Activated gamma-delta T cell (primary cell): ENCODE measurements at places on chromosomes 1 and 21.

DNA sequence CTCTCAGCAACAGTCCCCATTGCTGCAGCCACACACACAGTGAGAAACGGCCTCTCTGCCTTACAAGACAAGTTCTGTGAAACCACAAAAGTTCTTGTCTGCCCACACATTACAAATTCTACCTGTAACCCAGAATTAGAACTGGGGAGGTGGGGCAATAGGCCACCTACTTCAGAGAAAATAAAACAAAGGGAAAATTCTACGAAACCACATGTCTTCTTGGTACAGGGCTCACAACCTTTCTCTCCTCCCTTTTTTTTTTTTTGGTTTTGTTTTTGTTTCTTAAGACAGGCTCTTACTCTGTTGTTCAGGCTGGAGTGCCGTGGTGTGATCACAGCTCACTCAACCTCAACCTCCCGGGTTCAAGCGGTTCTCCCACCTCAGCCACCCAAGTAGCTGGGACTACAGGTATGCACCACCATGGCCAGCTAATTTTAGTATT is 30.2 kb downstream of the LPAR3 start:
- no peak for DNase-seq

- DNase-seq: no peak
Measured at GRCh38 chr1:154784924-154785531, 85.1 kb downstream of the KCNN3 start.

DNA sequence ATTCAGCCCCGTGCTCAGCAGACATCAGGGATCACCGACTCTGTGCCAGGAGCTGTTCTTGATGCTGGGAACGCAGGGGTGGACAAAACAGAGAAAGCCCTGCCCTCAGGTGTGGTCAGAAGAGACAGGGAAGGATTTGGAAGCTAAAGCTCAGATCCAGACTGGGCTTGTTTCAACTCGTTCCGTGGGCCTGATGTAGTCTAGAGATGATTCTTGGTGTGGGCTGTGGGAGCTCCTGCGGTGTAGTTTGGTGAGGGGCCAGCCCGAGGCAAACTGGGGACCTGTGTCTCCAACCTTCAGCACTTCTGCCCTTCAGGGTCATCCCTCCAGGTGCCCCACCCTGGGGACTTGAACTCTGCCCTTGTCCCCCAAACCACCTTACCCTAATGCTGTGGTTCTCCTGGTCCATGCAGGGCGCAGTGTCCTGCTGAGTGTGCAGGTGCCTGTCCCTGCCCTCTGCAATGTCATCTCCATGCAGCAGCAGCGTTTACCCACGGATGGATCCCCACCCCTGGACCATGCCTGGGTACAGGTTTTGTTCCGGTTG is 17.3 kb upstream of the ABCG1 start:
- DNase-seq: no peak

DNA sequence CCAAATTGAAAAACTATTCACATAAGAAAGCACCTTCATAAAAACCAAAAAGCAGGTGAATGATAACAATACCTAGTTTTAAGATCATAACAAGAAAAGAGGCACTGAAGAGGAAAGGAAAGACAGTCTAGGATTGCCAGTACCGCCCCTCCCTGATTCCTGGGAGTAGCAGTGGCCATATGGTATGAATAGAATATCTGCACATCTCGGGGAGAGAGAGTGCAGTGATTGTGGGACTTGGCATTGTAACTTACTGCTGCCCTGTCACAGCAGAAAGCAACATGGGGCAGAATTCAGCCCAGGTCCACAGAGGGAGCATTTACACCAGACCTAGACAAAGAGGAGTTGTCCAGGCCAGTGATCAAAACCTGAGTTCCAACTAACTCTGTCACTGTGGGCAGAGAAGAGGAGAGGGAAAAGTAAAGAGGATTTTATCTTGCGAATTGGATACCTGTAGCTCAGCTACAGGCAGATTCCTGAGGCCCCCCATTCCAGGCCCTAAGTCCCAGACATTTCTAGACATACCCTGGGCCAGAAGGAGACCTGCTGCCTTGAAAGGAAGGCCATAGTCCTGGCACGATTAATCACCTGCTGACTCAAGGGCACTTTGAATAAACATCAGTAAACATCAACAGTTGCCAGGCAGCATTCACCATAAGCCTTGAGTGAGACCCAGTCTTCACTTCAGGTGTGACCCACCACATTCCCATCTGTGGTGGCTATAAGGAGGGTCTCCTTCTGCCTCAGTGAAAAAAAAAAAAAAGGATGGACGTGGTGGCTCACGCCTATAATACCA is 397.5 kb downstream of the TGFB2 start:
- DNase-seq: no peak

- DNase-seq: no peak
Measured at GRCh38 chr1:3064296-3064850, 4.6 kb upstream of the PRDM16 start.

DNA sequence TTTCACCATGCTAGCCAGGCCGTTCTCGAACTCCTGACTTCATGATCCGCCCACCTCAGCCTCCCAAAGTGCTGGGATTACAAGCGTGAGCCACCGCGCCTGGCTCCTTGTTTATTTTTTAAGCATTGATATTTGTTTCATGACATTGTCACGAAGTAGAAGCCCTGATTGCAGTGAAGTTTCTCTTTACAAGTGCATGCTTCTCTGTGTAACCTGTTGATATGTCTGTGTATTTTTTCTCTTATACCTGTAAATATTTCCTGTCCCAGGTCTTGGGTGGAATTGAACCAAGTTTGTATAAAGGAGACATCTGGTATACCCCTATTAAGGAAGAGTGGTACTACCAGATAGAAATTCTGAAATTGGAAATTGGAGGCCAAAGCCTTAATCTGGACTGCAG is 73.5 kb upstream of the FAM3B start:
- no peak for DNase-seq

DNA sequence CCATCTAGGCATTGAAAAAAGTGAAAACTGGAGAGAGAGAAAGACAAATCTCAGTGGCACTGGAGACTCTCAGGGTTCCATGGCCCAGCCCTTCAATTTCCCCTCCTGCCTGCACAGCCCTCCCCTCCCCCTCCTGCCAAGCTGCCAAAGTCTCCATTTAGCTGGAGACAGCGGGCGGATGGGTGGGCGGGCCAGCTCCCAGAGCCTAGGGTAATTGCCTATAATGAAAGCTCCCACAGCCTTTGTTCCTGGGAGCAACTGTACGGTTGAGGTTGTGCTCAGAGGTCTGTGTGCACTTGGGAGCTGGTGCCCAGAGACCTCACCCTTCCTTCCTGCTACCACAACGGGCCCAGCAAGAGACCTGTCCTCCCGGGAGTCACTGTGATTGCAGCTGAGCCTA is 89.6 kb downstream of the NAV1 start:
- DNase-seq: no peak

DNA sequence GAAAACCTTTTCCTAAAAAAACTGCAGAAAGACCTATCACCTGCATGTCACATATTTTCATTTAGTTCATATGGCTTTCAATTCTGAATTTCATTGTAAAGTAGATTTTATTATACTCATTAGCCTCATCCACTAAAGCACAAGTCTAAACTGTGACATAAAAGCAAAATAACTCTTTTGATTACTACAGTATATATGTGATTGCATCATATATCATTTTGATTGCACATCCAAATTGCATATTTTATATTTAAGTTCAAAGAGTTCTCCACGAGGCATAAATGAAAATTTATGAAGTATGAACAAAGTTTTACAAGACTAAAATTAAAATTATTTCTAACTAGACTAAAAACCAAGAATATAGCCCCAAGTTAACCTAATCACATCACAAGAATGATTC is 19.3 kb downstream of the PALMD start:
- no peak for DNase-seq
